ENCODE measurements at places on chromosomes 3 and 15.

DNA sequence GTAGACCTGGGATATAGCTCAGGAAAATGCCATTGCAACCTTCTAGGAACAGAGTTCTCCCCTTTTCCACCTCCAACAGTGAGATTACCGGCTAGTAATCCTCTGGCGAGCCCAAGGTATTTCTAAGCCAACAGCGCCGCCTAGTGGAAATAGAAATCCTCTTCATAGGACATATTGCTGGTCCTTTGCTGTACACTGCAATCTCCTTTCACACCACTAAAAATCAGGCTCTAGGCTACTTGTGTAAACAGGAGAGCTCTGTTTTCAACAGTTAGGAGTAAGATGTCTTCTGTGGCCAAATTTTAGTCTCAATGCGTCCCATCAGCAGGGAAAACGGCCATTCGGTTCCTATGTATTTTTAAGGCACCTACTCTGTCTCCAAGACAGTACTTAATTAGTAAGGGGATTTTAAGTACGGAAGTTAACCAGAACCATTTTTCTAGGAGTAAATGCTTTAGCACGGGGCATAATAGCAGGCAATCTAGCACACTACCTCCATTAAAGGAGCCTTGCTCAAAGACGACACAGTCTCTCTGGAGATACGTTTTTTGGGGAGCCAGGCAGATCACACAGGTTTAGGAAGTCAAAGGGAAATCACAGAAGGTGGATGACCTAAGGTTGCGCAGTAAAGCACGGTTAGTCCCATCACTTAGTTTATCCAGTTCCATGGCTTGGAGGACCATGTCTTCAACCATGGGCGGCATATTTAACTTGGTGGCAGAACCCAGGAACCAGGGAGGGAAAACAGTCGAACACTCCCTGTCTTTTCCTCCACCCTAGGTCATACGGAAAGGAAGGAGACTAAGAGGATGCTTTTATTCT, 43.8 kb downstream of the NCEH1 start:
- DNase-seq, result peak; percentile 73

GRCh38 chr3:153429821-153430220, 267.8 kb downstream of the RAP2B start:
- DNase-seq, result no peak

GRCh38 chr15:77901251-77901881, 176.1 kb downstream of the TBC1D2B start:
- no peak for DNase-seq

DNA sequence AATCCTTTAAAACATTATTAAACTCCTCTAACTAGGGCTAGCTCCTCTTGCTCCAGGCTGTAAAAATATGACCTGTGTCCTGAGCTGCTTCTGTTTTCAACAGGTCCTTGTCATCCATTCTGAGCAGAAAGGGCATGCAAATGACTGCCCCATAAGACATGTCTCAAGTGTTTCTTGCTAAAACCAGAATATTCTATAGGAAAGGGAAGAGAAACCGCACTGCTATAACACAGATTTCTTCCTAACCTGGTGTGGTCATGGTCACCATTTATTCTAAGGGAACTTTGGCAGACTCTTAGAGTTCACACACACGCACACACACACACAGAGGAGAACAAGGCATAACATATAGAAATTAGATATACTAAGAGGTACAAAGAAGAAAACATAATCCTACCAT, 34.2 kb upstream of the B3GNT5 start:
- DNase-seq, result no peak

- no peak for DNase-seq
Measured at GRCh38 chr15:90266061-90266431, 574 bp downstream of the NGRN start.

- DNase-seq, result no peak
Measured at GRCh38 chr15:74884428-74885223, 5.2 kb upstream of the MPI start.

GRCh38 chr3:30855400-30856292, 38.8 kb downstream of the GADL1 start:
- DNase-seq, result peak; percentile 52

- no peak for DNase-seq
Measured at GRCh38 chr3:76570436-76571057, 469.4 kb upstream of the ROBO2 start.

GRCh38 chr3:151085889-151086483, 522 bp downstream of the MED12L start:
- no peak for DNase-seq

- DNase-seq, result no peak
Measured at GRCh38 chr3:32577581-32578556, 7.2 kb upstream of the DYNC1LI1 start.

DNA sequence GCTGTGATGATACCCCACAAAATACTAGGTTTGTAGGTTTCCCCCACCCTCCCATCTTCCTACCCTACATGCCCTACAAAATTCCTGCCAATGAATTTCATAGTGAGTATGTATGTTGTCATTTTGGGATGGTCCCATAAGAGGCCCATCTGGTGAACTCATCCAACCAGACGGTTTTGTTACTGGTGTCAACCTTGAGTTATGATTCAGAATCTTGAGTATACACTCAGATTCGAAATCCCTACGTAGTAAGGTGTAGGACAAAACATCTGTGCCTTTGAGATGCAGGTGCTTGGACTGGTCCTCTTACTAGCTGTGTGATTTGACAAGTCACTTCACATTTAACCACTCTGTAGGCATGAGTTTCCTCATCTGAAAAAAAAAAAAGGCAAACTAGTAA, 3.6 kb downstream of the SIAH2 start:
- DNase-seq, result no peak

- DNase-seq, result no peak
Measured at GRCh38 chr3:54222316-54222715, 100.0 kb downstream of the CACNA2D3 start.

GRCh38 chr15:50057196-50057595, 61.8 kb downstream of the ATP8B4 start:
- DNase-seq, result no peak

DNA sequence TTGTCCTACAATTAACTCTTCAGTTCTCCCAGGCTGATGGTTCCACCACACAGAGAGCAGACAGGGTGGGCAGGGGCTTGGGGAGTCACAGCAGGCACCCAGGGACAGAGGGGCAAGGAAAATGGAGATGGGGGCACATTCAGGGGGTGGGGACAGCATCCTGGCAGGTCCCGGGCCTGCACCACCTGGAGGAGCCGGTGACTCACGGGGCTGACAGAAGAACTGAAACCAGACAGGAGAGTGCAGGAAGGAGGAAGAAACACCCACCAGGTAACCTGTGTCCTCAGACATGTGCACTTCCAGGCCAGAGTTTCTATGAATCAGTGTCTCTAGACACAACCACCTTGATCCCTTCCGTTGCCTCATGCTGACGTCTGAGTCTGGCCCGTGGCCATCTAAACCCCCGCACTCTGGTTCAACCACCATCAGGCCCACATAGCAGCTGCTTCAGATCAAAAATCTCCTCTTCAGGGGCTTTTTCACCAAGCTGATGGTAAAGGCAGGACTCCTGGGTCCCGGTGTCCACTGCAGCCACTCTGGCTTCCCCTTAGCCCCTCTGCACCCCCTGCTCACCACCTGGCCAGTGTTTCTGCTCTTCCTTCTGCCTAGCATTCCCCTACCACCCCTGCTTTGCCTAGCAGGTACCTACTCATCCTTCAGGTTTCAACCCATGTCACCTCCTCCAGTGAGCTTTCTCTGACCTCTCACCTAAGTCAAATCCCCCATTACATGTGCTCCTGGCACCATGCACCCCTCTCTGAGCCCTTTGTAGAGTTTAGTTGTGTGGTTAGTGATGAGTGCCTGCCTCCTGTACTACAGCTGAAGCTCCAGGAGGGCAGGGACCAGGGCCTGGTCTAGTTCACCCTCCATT, 16.5 kb upstream of the CYP11A1 start:
- DNase-seq, result no peak

DNA sequence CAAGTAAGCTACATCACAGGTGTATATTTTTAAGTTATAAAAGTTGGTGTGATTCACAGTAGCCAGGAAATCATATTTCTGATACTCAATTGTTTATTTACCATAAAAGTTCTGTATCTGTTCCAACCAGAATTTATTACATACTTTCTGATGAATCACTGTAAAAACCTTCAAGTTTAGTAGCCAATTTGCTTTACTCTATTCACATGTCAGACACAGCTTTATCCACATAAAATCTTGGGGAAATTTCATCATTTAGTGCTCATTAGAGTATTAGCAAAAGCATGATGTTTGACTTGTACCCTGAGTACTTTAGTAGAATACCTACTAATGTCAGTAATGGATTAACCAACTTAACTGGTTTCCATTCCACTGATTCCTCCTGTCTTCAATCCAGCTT, 249.8 kb downstream of the POLQ start:
- no peak for DNase-seq

GRCh38 chr3:133662278-133662651, 524 bp upstream of the TOPBP1 start:
- DNase-seq, result no peak

DNA sequence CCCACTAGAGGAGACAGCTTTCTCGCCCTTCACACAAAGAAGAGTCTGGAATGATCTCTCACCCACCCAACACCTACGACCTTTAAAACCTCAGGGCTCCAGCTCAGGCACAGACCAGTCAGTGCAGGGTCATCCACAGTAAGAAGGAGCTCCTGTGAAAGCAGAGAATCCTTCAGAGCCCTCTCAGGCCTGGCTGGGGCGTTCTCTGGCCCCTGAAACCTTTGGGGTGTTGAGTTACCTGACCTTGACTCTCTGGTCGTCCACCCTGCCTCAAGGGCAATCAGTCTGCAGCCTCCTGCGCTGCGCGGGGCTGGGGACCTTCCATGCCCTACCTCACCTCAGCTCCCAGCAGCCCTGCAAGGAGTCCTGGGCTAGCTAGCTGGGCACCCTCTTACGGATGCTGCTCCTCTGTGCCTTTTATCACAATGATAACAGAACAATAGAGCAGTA, 106.2 kb downstream of the ADCY5 start:
- DNase-seq, result no peak

- DNase-seq, result no peak
Measured at GRCh38 chr3:135646873-135647272, 318.7 kb upstream of the PPP2R3A start.

GRCh38 chr15:93332168-93332553, 243.2 kb upstream of the RGMA start:
- DNase-seq, result no peak

- peak; percentile 85 for DNase-seq
Measured at GRCh38 chr3:197168606-197169005, 129.8 kb downstream of the DLG1 start.

GRCh38 chr15:58521293-58521991, 89.7 kb downstream of the LIPC start:
- DNase-seq, result no peak

GRCh38 chr15:55552451-55552850, 35.7 kb downstream of the PYGO1 start:
- no peak for DNase-seq

GRCh38 chr3:129836381-129837064, 57.0 kb downstream of the TMCC1 start:
- no peak for DNase-seq

DNA sequence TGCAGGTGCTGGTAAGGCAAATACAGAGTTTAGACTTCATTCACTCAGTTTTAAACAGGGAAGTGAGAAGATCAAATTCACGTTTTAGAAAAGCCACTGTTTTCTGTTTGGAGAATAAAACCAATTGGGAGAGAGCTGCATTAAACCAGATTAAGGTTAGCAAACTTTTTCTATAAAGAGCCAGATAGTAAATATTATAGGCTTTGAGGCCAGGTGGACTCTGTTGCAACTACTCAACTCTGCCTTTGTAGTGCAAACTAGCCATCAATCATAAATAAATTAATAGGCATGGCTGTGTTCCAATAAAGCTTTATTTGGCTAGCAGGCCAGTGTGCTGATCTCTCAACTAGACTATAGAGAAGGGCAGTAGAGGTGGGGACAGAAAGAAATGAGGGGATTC, 33.5 kb downstream of the SUCLG2 start:
- no peak for DNase-seq

GRCh38 chr15:92316586-92317295, 76.9 kb upstream of the ST8SIA2 start:
- no peak for DNase-seq

DNA sequence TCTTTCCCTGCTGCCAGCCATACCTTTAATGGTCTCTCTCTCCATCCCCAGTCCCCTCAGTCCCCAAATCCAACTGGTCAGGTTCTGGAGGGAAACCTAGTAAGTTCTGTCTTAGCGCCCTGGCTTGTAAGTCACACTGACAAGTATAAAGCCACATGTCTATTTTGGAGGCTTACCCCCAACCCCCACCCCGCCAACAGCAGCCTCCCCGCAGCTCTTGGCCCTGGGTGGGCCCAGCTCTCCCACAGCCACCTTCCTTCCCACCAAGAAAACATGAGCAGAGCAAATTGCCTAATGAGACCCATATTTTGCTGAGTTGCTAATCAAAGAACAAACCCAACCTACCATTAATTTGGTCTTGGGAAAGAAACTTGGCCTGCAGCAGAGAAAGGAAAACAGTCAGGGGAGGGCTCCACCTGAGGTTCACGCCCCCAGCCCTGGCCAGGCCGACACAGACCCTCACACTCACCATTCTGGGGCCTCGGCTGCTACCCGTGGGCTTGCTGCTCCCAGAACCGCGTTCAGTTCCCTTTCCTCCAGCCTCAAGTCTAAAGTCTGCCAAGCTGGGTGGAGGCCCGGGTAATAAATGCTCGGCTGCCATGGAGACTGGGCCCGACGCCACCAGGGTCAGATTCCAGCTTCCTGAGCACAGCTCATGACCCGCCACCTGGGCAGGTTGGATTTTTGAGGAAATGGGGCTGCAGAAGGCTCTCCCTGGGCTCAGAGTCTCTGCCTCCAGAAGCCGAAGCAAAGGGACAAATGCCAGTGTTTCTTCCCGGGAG, at the start of gene CALML4:
TSS of gene CALML4 (minus strand) at position 557 of the 782 bp plus-strand sequence. CDS start at position 472, 85 bp downstream.
- DNase-seq, result peak; percentile 43

GRCh38 chr3:139559541-139559940, 20.0 kb upstream of the RBP1 start:
- peak; percentile 8 for DNase-seq
